ENCODE measurements at places on chromosomes 7 and 10.

GRCh38 chr7:157414702-157415096 is 77.9 kb downstream of the DNAJB6 start:
- no peak for DNase-seq

GRCh38 chr7:28800150-28800549 is 158.0 kb downstream of the TRIL start:
- no peak for DNase-seq

GRCh38 chr7:32227746-32228145 is 157.5 kb upstream of the PDE1C start:
- DNase-seq = no peak

- no peak for DNase-seq
Observed at GRCh38 chr7:127950233-127950935, 80.9 kb downstream of the LRRC4 start.

DNA sequence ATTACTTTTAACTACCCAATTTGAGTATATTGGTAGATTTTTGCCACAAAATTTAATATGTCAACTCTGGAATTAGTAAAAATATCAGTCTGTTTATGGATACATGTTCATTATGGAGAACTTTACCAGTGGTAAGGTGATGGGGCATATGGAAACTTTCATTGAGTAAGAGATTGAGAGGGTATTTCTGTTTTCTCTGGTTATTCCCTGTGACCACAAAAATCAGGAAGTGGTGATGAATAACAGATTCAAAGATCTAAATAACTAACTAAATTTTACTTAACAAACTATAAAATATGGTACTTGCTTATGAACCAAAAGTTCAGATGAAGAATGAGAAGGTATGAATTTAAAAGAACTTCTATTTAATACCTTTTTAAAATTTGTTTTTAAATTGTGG is 22.1 kb upstream of the STEAP4 start:
- no peak for DNase-seq

GRCh38 chr7:4794591-4795350 is 19.3 kb downstream of the AP5Z1 start:
- DNase-seq = no peak

- DNase-seq = no peak
Observed at GRCh38 chr10:97766106-97766810, 5.5 kb downstream of the SFRP5 start.

GRCh38 chr10:104447906-104448305 is 94.3 kb downstream of the CFAP58 start:
- DNase-seq = no peak

- DNase-seq = no peak
Observed at GRCh38 chr10:4278186-4278585, 493.2 kb upstream of the KLF6 start.

DNA sequence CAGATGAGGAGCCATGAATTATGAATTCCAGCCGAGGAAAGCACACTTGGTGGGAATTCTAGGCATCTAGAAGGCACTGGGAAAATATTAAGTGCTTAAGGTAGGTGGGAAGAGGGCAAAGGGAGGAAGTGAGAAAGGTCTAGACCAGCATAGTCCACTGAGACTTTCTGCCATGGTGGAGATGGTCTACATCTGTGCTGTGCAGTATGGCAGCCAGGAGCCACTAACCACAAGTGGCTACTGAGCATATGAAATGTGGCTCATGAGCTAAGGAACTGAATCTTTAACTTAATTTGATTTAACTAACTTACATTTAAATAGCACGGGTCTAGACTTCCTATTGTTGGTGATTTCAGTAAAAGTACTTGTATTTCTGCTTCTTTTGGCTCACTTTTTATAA is 82.5 kb upstream of the SEM1 start:
- DNase-seq = no peak

- DNase-seq = no peak
Observed at GRCh38 chr10:26780106-26780792, 80.5 kb downstream of the ABI1 start.

- peak; percentile 83 for DNase-seq
Observed at GRCh38 chr10:7818295-7819120, at the start of gene TAF3. TAF3 (plus strand) TSS chr10:7818505; CDS start chr10:7818710, 205 bp downstream.

- DNase-seq = peak; percentile 5
Observed at GRCh38 chr7:17234030-17234397, 64.4 kb upstream of the AHR start.

DNA sequence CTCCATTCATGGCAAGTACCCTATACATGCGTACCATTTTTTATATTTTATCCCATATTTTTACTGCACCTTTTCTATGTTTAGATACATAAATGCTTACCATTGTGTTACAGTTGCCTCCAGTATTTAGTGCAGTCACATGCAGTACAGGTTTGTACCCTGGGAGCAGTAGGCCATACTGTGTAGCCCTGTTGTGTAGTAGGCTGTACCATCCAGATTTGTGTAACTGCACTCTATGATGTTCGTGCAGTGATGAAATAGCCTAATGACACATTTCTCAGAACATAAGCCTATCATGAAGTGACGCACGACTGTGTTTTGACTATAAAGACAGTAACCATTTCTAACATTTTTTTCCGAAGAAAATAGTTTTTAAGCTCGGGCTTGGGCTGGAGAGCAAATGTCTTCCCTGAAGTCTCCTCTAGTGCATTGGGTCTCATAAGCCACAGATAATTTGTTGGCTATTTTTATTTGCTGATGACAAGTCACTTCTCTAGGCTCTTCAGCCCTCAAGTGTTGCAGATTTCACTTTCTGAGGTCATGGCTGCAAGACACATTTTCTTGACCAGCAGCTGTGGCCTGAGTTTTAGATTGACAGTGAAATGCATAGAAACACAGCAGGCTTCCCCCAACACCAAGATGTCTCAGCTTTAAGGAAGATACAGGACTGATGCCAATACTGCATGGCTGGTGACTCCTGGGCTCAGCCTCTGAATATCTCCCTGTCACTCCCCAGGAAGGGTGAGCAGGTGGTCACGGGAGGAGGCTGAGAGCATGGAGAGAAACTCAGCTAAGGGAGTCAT is 26.9 kb downstream of the EPDR1 start:
- DNase-seq = no peak

DNA sequence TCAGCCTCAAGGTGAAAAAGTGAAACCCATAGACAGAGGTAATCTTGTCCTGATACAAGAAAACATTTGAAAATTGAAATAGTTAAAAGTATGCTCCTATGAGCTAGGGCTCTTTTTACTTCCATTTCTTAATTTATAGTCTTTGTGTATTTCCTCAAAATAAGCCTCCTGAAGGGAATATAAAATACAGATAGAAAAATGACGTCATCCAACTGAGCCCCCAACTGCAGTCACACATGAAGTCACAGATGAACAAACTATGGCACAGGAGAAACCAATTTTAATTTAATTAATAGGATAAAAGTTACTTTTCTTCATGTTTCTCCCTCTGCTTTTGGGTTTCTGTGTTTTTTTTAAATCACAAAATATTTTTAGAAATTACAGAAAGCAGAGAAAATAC is 280.3 kb downstream of the HTR7 start:
- DNase-seq = no peak

DNA sequence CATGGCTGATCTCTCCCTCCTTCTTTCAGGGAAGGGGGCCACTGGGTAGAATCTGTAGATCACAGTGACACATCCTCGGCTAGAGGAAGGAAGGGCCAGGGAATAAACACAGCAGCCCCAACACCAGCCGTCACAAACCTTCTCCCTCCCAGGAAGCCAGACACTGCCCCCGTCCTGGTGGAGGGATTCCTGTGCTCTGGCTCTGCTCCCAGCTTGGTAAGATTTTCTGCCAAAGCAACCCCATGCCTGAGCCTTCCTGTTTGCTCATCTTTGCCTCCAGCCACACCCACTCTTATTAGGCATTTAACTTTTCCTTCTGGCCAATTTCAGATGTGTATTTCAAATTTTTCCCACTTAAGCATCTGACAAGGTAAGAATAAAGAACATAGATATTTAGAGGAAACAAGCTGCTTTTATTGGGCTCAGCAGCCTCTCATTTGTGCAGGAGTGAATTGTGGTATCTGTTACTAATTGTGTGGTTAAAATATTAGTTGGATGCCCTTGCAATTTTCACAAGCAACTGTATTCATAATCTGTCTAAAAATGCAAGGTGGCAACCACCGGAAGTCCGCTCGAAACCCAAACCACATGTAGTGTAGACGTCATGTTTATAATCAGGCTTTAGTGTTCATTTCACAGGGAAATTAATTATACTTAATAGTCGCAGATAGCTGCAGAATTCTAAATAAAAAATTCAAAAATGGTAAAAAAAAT is 13.2 kb upstream of the NPS start:
- no peak for DNase-seq

DNA sequence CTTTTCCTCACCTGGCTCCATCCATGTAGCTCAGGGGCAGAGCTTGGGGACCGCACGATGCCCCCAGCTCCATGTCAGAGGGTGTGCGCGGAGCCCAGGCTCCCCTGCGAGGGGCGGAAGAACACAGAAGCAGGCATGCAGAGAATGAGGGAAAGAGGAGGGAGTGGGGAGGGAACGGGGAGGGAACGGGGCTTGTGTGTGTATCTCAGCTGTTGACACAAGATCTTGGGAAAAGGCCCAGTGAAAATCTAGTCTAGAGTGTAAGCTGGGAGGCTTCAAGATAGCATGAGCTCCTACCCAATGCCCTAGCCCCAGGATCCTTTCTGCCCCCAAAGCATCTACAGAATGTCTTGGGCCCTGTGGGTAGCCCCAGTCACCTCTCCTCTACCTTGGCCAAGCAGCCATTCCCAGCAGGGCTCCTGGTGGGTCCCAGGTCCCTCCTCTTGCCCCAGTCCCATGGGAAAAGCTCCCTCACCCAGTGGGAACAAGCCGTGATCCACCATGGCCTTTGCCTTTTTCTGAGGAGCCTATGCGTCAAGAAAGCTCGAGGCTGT is 25.1 kb upstream of the NDST2 start:
- DNase-seq = no peak

- no peak for DNase-seq
Observed at GRCh38 chr10:124735491-124736286, 8.5 kb downstream of the FAM53B start.

- no peak for DNase-seq
Observed at GRCh38 chr10:129756912-129757901, 206.9 kb downstream of the EBF3 start.

DNA sequence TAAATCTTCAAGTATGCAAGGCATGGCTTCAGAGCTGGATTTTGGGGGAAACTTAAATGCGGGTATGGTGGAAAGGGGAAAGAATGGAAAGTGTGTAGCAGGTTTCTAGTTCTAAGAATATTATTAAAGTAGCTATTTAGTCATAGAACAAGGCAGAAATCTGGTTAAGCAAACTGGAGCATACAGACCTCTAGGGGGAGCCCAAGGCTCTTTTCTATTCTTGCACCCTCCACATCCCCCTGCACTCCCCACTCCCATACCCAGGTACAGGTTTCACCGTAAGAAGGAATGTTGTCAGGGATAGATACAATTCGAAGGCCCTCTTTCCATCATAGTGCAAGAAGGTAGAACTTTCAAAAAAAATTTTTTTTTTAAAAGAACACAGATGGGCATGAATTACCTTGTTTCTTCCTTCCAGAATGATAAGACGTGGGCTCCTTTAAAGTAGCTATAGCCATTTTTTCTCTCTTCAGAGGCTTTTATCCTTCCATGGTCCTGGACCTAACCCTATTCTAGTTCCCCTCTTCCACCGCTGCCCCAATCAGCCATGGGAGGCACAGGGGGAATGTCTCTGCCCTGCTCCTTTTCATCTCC is 41.5 kb upstream of the SMIM30 start:
- no peak for DNase-seq

- DNase-seq = no peak
Observed at GRCh38 chr7:122412883-122413282, 108.3 kb upstream of the FEZF1 start.

DNA sequence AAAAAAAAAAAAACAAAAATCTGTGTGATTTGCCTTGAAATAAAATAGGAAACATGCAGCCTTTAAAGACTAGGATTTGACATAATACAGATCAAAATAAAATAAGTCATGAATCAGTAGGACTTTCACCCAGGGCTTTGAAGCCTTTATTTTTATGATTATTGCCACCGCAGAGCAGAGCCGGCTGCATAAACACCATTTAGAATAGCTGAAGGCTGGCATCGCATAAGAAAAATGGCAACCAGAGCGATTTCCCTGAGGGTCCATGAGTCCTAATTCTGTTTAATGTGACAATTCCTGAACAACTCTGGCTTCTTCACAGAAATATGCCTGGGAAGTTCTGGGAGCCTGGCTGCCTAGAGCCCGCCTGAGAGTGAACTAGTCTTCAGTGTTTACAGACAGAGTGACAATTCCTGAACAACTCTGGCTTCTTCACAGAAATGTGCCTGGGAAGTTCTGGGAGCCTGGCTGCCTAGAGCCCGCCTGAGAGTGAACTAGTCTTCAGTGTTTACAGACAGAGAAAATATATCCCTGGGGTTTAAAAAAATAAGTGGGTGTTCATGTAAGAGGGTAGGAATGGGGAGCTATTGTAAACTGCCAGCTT is 112.0 kb downstream of the EEPD1 start:
- no peak for DNase-seq

- no peak for DNase-seq
Observed at GRCh38 chr7:70935854-70936253, 196.1 kb upstream of the GALNT17 start.

- no peak for DNase-seq
Observed at GRCh38 chr7:17069146-17069545, 187.4 kb upstream of the AGR3 start.

- no peak for DNase-seq
Observed at GRCh38 chr7:51068401-51068800, 248.2 kb downstream of the COBL start.

DNA sequence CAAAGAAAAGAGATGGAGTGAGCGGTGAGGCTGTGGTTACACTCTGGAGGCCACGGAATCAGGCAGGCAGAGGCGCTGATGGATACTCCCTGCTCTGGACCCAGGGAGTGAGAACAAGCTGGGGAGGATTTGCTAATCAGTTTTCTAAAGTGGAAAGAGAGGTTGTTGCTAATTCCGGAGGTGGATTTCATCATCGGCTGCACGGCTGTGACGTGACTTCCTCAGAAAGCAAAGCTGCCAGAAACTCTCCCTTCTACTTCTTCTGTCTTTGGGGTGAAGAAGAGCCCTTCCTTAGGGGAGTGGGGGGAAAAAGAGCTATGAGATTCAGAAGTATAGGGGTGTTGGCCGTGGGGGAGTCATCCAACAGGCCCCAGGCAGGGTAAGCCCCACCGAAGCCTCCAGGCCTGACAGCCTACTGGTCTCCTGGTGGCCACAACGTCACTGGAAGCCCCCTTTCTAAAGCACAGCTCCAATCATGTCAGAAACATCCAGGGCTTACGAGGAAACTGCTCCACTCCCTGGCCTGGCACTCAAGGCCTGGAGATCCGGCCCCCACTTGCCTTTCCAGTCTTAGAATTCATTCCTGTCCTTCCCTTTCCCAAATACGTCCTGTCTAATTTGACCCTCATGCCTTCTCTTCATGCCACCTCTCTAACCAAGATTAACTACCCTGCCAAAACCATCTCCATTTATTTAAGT is 114.5 kb downstream of the HIP1 start:
- no peak for DNase-seq

DNA sequence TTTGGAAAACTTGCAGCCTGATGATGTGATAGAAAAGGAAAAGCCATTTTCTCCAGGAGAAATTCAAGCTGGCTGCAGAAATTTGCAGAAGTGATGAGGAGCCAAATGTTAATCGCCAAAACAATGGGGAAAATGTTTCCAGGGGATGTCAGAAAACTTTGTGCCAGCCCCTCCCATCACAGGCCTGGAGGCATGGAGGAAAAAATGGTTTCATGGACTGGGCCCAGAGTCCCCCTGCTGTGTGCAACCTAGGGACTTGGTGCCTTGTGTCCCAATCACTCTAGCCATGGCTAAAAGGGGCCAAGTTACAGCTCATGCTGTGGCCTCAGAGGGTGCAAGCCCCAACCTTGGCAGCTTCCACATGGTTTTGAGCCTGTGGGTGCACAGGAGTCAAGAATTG is 41.0 kb downstream of the ADD3 start:
- no peak for DNase-seq

GRCh38 chr7:39233851-39234529 is 256.3 kb downstream of the POU6F2 start:
- no peak for DNase-seq

Data from stimulated activated CD8-positive, alpha-beta memory T cell treated with anti-CD3 and anti-CD28 coated beads, Interleukin-4, amount 100 ng/mL, for 4 hours (primary cell).